ENCODE measurements at places on chromosomes 1 and 21. TPM values are rescaled to one million over a fixed set of nuclear protein-coding genes. Genes with fewer than 3 reads are reported as not detected.

Gene CYYR1
- total RNA-seq: not detected

Gene NUP210L
- total RNA-seq: 0.11 TPM

Gene OXCT2
- 0.53 TPM for total RNA-seq

Gene FAM131C
- total RNA-seq: 3.3 TPM

Gene C4BPA
- not detected for total RNA-seq

Gene CCDC190
- not detected for total RNA-seq

Gene FCRL1
- total RNA-seq: 0.50 TPM

Gene TSACC
- not detected for total RNA-seq

Gene KPRP
- total RNA-seq: not detected

Gene TFF1
- total RNA-seq: not detected

Gene IL19
- total RNA-seq: not detected

Gene SIK1
- total RNA-seq: 31.6 TPM

Gene OR10Z1
- not detected for total RNA-seq

Gene GATAD2B
- total RNA-seq: 86.3 TPM

Gene FCRLA
- total RNA-seq: 0.17 TPM

Gene MTOR
- total RNA-seq: 40.7 TPM

Gene MANEAL
- 1.4 TPM for total RNA-seq

Gene WDR4
- 28.5 TPM for total RNA-seq

Gene BSND
- not detected for total RNA-seq

Gene TEDDM1
- not detected for total RNA-seq

Gene OPRD1
- total RNA-seq: not detected

Gene TNFRSF18
- total RNA-seq: 15.0 TPM

Gene RGS13
- 0.08 TPM for total RNA-seq

Gene LCE2C
- total RNA-seq: not detected

Gene IL10
- total RNA-seq: not detected

Gene IL22RA1
- 0.11 TPM for total RNA-seq

Gene HEYL
- total RNA-seq: not detected

Gene TMEM81
- 4.0 TPM for total RNA-seq

Gene CFH
- total RNA-seq: 3.9 TPM

Gene PTGS2
- not detected for total RNA-seq

Gene NR5A2
- total RNA-seq: not detected

Gene RFX5
- 68.4 TPM for total RNA-seq

Gene HJV
- not detected for total RNA-seq

Gene NTMT2
- total RNA-seq: not detected

Gene FAM151A
- total RNA-seq: not detected

Gene FABP3
- 0.62 TPM for total RNA-seq

Gene FLAD1
- total RNA-seq: 48.9 TPM

Gene PDXK
- 96.9 TPM for total RNA-seq

Gene NLRP3
- 7.0 TPM for total RNA-seq

Gene PCBP3
- 1.2 TPM for total RNA-seq
